CD8-positive, alpha-beta memory T cell (primary cell): ENCODE measurements at places on chromosomes 11 and 22.

- H3K27ac ChIP-seq = peak overlapping the region; percentile 74
- H3K4me3 ChIP-seq = no peak overlapping the region
- H3K27me3 ChIP-seq = no peaks in the 10 kb centered on the region
- peaks cover 11% of the 10 kb centered on the region for H3K4me1 ChIP-seq
Observed at GRCh38 chr11:113876798-113877669, 1.7 kb upstream of the USP28 start.

GRCh38 chr11:128506999-128507611 is 80.3 kb downstream of the ETS1 start:
- peak overlapping the region; percentile 97 for H3K4me3 ChIP-seq
- no peaks in the 10 kb centered on the region for H3K27me3 ChIP-seq
- peak overlapping the region; percentile 48 for H3K27ac ChIP-seq

DNA sequence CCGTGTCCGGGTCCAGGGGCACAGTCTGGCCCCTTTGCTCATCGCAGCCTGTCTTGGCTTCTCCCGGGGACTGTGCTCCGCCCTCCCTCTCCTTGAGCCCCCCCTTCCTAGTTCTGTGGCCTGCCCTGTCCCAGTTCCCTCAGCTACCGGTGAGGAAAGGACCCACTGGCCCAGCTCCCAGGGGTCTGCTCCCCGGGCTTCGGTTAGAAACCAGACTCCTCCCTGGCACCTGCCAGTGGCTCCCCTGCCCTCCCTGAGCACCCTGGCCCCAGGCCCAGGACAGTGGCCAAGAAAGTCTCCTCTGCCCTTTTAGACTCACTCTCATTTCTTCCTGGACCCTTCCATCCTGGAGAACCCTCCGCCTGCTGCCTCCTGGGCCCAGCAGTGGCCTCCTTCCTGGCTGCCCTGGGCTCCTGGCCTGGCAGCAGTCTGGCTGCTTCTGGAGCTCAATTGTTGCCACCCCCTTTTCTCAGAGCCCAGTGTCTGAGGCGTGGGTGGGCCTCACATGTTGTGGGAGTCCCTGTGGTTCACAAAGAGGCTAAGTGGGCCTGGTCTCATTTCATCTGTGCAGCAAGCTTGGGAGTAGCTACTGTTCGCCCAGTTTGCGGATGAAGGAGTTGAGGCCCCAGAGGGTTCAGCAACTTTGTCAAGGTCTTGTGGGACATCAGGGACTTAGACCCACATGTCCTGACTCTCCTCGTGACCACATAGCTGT is 12.6 kb downstream of the PRDM11 start:
- no peaks in the 10 kb centered on the region for H3K36me3 ChIP-seq
- no peaks in the 10 kb centered on the region for H3K27me3 ChIP-seq
- no peak for DNase-seq

GRCh38 chr11:38683484-38683883 is 2085.4 kb upstream of the RAG2 start:
- DNase-seq = no peak
- no peaks in the 10 kb centered on the region for H3K27me3 ChIP-seq
- no peak overlapping the region for H3K4me3 ChIP-seq
- H3K27ac ChIP-seq = no peak overlapping the region

- DNase-seq = no peak
- no peak overlapping the region for H3K4me3 ChIP-seq
- no peaks in the 10 kb centered on the region for H3K36me3 ChIP-seq
- H3K4me1 ChIP-seq = no peaks in the 10 kb centered on the region
- H3K27me3 ChIP-seq = no peaks in the 10 kb centered on the region
- H3K27ac ChIP-seq = no peak overlapping the region
Observed at GRCh38 chr11:99117603-99118002, 96.9 kb downstream of the CNTN5 start.

GRCh38 chr11:103050351-103050750 is 41.6 kb downstream of the DCUN1D5 start:
- DNase-seq = no peak
- H3K4me1 ChIP-seq = no peaks in the 10 kb centered on the region
- no peaks in the 10 kb centered on the region for H3K27me3 ChIP-seq

DNA sequence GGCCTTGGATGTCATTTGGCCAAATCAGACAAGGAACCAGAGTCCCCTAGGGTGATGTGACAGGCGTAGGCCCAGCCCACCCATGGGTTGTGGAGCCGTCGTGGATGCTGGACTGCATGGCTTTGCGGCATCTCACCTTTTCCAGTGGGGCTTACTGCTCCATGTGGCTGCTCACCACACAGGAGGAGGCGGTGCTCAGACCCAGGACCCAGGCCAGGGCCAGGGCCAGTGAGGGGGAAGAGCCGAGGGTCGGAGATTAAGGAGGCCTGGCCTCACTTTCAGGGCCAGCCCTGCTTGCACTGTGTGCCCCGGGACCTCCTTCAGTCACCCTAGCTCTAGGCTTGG is 105.6 kb downstream of the ST3GAL4 start:
- H3K4me1 ChIP-seq = peaks cover 9% of the 10 kb centered on the region
- no peaks in the 10 kb centered on the region for H3K36me3 ChIP-seq
- H3K4me3 ChIP-seq = no peak overlapping the region
- no peak overlapping the region for H3K27ac ChIP-seq
- H3K27me3 ChIP-seq = no peaks in the 10 kb centered on the region

GRCh38 chr11:87926250-87926970 is 248.8 kb downstream of the RAB38 start:
- no peak overlapping the region for H3K27ac ChIP-seq
- no peaks in the 10 kb centered on the region for H3K4me1 ChIP-seq
- DNase-seq = no peak

- no peaks in the 10 kb centered on the region for H3K27me3 ChIP-seq
- H3K4me3 ChIP-seq = no peak overlapping the region
- no peaks in the 10 kb centered on the region for H3K4me1 ChIP-seq
- no peak overlapping the region for H3K27ac ChIP-seq
Observed at GRCh38 chr11:44219830-44220796, 89.8 kb downstream of the ALX4 start.
